Activated CD4-positive, alpha-beta T cell treated with anti-CD3 and anti-CD28 coated beads, Interleukin-10, Interleukin-2, amounts not matched to agents 100 ng/mL and 50 ng/mL, durations not matched to agents 16 hours and 8 hours (primary cell): ENCODE measurements at places on chromosomes 5 and 9.
A peak's percentile ranks its signal among the peaks of the same experiment; 100 is the strongest.

GRCh38 chr5:180034564-180034963 is 37.0 kb downstream of the RNF130 start:
- DNase-seq: no peak

- DNase-seq: no peak
These were observed 113.6 kb upstream of the CD180 start for GRCh38 chr5:67310169-67310568.

GRCh38 chr9:25724424-25724823 is 46.2 kb upstream of the TUSC1 start:
- DNase-seq: no peak

DNA sequence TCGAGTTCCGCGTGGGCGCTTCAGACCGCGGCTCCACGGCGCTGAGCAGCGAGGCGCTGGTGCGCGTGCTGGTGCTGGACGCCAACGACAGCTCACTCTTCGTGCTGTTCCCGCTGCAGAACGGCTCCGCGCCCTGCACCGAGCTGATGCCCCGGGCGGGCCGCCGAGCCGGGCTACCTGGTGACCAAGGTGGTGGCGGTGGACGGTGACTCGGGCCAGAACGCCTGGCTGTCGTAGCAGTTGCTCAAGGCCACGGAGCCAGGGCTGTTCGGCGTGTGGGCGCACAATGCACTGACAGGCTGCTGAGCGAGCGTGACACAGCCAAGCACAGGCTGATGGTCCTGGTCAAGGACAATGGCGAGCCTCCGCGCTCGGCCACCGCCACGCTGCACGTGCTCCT is 3.7 kb upstream of the PCDHB15 start:
- no peak for DNase-seq

- DNase-seq: no peak
These were observed 553.0 kb upstream of the GRAMD2B start for GRCh38 chr5:125870256-125870655.

GRCh38 chr5:178839319-178839704 is 20.4 kb upstream of the ZNF354B start:
- peak; percentile 32 for DNase-seq

DNA sequence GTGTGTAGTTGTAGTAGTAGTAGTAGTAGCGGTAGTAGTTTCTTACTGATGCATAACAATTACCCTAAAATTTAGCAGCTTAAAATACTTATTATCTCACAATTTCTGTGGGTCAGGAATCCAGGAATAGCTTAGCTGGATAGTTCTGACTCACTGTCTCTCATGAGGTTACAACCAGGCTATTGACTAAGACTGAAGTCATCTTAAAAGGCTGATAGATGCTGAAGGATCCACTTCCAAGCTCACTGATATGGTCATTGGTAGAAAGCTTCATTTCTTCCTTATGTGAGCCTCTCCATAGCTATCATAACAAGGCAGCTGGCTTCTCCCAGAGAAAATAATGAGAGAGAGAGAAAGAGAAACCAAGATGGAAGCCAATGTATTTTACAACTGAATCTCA is 147.5 kb upstream of the FBXL17 start:
- DNase-seq: no peak

DNA sequence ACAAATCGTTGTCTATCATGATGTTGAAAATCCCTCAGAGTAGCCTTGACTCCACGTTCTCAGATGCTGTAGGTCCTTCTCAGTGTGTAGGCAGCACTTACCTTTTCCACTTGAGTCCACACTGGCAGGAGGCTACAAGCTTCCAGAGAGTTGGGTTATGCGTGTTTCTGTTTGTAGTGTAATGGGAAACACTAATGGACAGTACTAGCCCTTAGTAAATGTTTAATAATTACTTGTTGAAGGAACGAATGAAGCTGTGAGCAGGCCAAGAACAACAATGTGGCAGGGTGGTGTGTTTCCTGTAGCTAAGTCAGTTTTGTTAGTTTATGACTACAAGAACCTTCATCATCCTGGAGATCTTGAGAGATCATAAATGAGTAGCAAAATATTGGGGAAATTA is 83.5 kb downstream of the ARHGAP26 start:
- no peak for DNase-seq

DNA sequence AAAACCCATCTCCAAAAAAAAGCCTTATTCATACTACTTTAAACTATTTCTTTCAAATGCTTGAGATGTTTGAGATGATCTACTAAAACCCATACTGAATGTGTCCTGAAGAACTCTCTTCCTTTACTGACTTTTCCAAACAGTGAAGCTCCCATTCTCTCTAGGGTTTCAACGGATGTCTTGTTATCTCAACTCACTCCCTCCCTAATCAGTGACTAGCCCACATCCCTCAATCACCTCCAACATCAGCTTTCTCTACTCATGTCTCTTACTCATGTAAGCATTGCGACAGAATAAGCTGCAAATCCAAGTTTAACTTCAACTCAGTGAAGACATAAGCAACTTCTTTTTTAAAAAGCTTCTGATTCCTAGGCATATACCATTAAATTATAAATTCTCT is 42.1 kb downstream of the WDR41 start:
- no peak for DNase-seq

GRCh38 chr9:4630836-4631235 is 31.3 kb upstream of the PLPP6 start:
- DNase-seq: no peak

DNA sequence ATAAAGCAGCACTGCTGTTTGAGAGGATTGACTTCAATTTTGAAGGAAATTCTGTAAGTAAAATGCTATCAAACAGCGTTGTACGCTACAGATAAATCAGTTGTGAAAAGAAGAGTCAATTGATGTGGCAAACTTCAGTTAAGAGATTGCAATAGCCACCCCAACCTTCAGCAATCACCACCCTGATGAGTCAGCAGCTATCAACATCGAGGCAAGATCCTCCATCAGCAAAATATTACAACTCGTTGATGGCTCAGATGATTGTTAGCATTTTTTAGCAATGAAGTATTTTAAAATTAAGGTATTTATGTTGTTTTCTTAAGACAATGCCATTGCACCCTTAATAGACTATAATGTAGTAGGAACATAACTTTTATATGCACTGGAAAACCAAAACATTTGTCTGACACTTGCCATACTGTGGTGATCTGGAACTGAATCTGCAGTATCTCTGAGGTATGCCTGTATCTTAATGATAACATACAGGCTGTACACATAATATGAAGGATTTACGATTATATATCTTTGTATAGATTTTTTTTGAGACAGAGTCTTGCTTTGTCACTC is 47.5 kb downstream of the VPS13A start:
- DNase-seq: peak; percentile 2

DNA sequence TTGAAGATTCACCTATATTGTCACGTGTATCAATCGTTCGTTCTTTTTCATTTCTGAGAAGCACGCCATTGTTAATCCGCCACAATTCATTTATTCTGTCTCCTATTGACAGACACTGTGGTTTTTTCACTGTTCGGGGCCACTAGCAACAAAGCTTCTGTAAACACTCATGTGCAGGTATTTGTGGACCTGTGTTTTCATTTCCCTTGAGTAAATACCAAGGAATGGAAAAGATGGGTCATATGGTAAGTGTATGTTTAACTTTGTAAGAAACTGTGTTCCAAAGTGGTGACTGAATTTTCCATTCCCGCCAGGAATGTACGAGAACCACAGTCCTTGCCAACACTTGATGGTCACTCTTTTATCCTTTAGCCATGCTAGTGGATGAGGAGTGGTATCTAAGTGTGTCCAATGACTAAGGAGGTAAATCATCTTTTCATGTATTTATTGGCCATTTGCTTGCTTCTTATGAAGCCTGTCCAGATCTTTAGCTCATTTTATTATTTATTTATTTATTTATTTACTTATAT is 10.7 kb downstream of the ABO start:
- no peak for DNase-seq

GRCh38 chr5:136781464-136781863 is 416.1 kb upstream of the TRPC7 start:
- DNase-seq: no peak

GRCh38 chr9:114386361-114386885 is 1.4 kb downstream of the AKNA start:
- no peak for DNase-seq

DNA sequence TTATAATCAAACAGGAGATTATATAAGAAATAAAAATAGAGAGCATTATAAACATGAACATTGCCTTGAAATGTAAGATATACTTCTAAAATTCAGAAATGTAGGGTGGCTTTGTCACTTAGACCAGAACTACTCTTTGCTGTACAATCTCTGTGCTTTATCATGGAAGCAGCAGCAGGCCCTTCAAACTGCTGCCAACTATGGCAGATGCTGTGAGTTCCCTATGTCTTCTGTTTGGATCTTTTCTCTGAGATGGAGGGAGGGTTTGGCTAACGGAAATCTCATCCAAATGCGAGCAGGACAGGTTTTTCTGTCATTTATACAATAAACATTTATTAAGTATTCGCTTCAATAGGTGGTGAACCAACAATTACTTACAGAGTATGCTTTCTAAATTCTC is 34.8 kb upstream of the RICTOR start:
- no peak for DNase-seq

GRCh38 chr9:82363198-82363597 is 374.6 kb downstream of the SPATA31D1 start:
- DNase-seq: no peak

- no peak for DNase-seq
These were observed 187.7 kb downstream of the NTRK2 start for GRCh38 chr9:84857211-84857610.

DNA sequence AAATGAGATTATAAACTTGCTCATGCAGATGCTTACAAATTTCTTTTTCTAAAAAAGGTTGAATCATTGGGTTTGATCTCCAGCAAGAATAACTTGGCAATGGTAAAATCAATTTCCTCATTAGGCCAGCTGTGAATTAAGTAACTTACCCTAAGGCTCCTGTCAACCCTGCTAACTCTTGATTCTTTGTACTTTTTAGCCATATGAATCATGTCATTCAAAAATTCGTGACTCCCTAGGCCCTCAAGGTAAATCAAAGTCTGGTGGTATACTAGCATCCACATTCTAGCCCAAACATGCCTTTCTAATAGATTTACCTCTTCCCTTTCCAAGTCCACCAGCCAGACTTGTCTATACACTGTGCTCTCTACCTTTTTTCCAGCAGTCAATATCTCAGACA is 420.8 kb upstream of the BRINP1 start:
- no peak for DNase-seq

DNA sequence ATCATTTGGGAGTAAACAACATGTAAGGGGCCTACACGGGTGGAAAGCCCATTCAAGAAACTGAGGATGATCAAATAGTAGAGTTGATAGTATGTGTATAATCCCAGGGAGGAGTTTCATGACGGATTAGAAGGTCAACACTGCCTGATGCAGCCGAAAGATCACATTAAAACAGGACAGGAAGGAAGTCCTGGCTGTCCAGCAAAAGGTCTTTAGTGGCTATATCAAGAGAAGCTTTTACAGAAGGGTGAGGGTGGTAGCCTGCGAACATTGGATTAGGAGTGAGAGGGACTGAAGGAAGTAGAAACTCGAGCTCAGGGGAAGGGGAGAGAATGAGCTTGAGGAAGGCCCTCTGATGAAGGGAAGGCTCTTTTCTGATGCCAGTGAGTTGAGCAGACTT is 36.0 kb downstream of the DOCK8 start:
- DNase-seq: no peak

- DNase-seq: no peak
These were observed 181.6 kb downstream of the AOPEP start for GRCh38 chr9:94908011-94908563.

DNA sequence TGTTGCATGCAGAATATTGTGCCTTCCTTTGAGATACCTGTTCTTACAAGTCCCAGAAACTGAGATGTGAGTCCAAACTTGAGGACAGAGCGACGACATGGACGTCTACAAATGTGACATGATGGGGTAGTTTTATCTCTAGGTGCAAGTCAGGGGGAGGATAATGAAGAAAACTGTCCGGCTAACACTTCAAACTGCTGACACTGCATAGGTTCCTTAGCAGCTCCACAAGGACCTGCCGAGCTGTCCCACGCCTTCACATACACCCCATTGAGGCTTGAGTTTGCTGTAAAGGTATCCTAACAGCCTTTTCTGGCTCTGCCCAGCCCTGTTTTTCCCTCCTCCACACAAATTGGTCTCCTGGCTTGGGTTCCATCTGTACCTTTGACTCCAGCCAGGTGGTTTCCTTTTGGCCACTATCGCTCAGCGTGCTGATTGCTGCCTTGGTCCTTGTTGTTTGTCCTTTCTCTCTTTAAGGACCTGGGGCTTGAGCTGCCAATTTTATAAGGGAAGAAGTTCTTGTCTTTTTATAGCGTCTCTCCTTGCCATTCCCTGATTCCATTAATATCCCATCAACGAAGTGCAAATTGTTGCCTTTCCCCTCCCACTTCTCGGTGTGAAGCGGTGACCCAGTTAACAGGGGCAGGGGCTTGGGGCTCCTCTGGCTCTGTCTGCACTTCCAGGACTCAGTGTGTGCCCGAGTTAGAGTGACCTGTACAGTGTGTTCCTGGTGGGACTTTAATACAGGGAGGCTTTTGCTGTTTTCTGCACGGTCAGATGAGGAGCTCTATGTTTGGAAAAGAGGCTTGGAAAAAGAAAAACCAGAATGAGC is 100.3 kb downstream of the PCSK1 start:
- no peak for DNase-seq

DNA sequence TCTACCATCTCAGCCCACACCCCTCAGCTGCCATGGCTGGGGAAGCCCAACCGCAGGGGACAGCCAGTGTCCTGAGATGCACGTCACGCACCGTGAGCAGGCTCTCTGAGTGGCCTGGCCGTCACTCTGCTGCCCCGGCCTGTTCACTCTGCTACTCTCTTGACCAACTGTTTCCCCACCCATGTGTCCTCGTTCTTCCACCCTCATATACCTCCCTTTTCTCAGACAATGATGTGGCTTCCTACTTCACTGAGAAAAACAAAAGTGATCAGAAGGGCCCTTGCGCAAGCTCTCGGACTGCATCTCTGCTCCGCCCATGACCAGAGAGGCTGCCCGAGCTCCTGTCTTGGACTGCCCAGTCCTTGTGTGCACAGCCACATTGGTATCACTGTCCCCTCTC is 47.6 kb downstream of the OTULIN start:
- DNase-seq: no peak

GRCh38 chr5:139642891-139643871 is 5.0 kb upstream of the CXXC5 start:
- DNase-seq: no peak

DNA sequence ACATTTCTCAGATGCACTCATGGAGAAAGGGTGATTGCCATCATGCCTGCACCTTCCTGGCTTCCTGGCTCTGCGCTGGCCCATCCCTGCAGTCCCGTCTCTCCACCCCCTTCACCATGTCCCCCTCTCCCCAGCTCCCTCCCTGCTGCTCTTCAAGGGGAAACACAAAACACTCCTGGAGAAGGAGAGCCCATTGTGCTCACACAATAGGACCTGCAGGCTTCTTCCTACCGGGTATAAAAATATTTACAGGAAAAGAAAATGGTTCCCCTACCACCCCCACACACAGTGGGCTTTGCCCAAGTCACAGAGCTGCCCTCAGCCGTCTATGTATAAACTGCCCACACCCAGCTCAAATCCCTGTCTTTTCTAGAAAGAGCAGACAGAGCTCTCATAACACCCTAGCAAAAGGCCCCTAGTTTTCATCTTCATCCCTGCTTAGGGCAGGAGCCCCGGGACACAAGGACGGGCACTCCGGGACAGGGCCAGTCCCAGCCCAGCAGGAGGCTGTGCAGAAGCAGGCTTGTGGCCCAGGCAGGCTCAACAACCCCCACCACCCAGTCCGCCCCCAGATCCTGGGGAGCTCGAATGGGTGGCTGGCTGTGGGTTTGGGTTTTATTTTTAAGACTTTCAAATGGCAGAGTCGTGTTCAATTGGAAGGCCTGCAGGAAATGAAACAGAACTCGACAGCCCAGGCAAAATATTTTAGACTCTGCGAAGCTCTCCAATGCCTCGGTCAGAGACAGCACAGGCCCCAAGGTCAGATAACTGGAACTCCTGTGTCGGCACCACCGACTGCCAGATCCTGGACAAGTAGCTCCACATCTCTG is 77.3 kb downstream of the LRSAM1 start:
- no peak for DNase-seq
